Stimulated activated CD8-positive, alpha-beta memory T cell treated with anti-CD3 and anti-CD28 coated beads, Interleukin-4, amount 100 ng/mL, for 48 hours (primary cell): ENCODE measurements at places on chromosomes 3 and 15.

- no peak for DNase-seq
Observed at GRCh38 chr15:99509686-99510461, 55.9 kb upstream of the MEF2A start.

DNA sequence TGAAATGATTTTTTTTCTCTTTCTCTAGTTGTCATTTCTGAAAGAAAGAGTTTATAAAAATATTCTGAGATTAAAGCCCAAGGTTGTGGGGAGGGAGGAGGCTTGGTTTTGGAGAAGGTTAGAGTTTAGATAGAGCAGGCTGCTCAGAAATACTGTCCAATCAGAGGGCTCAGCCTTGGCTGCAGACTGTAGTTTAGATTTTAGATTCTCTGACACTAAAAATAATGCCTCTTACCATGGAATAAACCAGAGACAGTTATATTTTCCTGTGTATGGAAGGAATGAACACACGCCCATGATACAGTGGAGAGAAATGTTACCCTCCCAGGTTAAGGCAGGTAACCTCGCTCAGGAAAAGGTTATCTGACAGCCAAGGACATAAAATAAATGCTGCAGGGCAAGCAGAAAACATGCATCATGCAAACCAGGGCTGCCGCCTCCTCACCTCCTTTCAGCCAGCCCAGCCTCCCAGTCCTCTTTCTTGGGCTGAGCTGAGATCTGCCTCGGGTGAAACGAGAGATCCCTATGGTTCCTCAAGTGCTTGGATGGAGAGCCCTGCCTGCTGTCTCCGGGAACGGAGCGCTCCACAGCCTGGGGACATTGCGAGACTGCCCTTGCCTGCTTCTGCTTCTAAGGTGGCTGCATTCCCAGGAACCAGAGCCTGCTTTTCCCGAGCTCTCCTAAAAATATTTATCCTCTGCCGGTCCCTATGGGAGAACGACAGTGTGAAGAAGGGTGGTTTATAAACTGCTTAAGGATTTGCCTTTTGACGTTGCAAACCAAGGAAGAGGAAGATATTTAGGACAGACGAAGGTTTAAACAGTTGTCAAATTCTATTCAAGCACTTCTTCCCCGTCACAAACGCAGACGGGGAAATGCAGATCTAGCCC lies 848 bp downstream of the NCEH1 start:
- peak; percentile 39 for DNase-seq

DNA sequence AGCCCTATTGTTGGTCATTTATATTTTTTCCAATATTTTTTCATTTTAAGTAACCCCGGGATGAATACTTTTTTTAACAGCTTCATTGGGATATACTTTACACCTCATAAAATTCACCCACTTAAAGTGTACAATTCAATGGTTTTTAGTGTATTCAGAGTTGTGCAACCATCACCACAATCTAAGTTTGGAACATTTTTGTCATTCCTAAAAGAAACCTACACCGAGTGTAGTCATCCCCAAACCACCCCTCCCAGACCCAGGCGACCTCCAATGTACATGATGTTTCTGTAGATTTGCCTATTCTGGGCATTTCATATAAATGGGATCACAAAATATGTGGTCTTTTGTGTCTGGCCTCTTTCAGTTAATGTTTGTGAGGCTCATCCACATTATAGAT lies 118.3 kb upstream of the FRMD4B start:
- DNase-seq, result no peak

- DNase-seq, result no peak
Observed at GRCh38 chr3:57948080-57948671, 60.0 kb upstream of the FLNB start.

- no peak for DNase-seq
Observed at GRCh38 chr3:57393977-57394376, 101.5 kb upstream of the ASB14 start.

DNA sequence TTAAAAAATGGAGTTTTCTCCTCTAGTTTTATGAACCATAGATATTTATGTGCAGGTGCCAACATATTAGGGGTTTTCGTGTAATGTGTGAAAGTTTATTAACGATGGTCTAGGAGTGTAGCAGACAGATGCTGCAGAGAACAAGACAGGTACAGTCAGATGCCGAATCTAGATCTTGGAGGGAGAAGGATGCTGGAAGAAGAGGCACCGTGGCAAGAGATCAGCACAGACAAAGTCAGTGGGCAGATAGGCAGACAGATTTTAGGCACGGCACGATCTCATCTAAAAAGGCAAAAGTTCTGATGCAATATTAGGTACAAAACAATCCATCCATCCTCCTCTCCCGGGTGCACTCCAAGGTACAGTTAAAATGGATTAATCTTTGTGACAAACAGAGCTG lies 161.6 kb downstream of the TIGIT start:
- DNase-seq, result no peak

DNA sequence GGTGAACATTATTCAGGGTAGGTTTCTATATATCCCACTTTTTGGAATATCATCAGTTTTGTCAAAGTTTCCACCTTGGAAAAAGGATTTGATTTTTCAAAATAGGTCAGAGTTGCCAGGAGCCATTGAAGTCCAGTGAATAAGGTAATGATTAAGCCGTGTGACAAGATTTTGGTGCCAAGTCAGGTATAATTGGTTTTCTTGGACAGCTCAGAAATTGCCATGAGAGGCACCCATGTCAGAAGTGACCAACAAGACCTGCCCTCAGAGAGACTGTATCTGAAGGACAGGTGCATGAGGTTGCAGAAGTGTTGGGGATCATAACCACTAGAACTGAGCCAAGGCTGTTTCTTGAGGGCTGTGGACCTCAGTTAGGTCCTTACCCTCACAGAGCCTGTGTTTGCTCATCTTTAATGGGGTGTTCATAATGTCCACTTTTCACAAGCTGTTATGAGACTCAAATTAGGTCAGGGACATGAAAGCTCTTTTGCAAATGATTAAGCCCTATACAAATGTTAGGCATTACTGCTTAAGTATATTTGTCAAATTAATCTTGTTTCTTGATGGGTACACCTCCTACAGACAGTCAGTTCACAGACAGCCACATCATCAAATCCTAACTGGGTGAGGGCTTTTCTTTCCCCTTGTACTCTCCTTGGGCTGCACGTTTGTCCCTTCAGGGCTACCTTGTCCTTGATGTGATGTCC lies 32.3 kb downstream of the CASR start:
- DNase-seq, result no peak

GRCh38 chr3:48404440-48405342 lies 25.2 kb downstream of the PLXNB1 start:
- peak; percentile 8 for DNase-seq

DNA sequence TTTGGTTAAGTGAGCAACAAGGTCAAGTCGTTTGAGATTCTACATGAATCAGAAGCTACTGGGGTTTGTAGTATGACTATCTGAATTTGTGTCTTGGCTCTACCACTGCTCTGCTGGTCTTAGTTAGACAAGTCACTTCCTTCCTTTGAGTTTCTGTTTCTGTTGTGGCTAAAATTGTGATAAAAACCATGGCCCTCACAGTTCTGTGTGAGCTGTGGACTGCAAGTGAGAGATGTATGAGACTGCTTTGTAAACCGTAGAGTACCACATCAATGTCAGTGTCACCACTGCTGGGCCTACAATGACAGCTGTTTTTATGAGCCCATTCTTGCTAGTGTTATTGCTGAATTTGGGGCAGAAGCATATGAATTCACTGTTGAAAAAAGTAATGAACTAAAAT lies 32.7 kb downstream of the RARB start:
- no peak for DNase-seq

DNA sequence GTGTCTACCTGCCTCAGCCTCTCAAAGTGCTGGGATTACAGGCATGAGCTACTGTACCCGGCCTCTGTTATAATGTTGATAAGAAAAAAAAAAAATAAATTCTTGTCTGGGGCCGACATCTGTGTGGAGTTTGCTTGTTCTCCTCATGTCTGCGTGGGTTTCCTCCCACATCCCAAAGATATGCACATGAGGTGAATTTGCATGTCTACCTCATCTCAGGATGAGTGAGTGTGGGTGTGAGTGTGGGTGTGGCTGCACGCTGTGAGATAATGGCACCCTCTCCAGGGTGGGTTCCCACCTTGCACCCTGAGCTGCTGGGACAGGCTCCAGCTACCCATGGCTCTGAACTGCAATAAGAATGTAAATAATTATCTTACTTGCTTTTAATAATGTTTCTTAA lies 25.9 kb upstream of the UACA start:
- DNase-seq, result no peak

GRCh38 chr3:171018156-171018935 lies 8.2 kb downstream of the SLC2A2 start:
- no peak for DNase-seq

GRCh38 chr15:45762726-45763125 lies 127.9 kb downstream of the SQOR start:
- DNase-seq, result no peak

- DNase-seq, result no peak
Observed at GRCh38 chr15:56883088-56883487, 35.4 kb upstream of the TCF12 start.

DNA sequence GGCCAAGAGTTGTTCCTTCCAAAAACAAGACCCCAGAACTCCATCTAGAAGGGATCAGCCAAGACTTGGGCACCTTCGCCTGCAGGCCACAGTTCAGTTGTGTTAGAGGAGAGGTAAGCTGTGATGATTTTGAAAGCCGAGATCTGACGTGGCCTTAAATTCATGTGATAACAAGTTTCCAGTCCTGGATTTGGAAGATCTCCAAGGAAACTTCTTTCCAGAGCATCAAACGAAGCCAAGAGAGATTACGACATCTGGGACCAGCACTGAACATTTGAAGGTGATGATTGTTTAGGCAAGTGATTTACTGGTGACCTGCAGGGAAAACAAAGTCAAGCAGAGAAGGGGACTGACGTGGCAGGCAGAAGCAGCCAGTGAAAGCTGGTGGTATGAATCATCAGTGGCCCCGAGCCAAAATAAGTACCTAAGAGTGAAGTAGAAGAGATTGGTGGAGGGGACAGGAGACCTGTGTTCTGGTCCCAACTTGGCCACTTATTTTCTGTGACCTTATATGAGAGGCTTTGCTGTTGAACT lies 339.0 kb upstream of the PROK2 start:
- no peak for DNase-seq

GRCh38 chr3:31065765-31066164 lies 171.3 kb upstream of the GADL1 start:
- DNase-seq, result no peak

GRCh38 chr15:71611553-71612396 lies 198.6 kb upstream of the NR2E3 start:
- no peak for DNase-seq

GRCh38 chr3:151895478-151896241 lies 22.2 kb downstream of the SUCNR1 start:
- DNase-seq, result no peak

DNA sequence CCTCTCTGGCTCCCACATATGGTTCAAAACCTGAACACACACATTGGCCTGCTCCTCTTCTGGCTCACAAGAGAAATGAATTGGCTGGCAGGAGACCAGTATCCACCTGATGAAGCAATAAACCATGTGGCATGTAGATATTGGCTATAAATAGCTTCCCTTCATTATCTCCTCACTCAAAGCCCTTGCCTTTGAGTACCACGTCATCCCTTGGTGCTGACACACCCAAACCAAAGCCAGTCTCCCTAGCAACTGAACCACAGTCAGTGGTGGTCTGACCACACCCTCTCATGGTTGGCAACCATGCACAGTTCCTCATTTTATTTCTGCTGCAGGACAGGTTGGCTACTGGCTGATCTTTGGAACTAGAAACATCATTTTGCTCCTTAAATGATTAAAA lies 98.8 kb downstream of the ZNF621 start:
- DNase-seq, result peak; percentile 27

GRCh38 chr3:8460815-8461456 lies 40.7 kb upstream of the LMCD1 start:
- DNase-seq, result no peak

DNA sequence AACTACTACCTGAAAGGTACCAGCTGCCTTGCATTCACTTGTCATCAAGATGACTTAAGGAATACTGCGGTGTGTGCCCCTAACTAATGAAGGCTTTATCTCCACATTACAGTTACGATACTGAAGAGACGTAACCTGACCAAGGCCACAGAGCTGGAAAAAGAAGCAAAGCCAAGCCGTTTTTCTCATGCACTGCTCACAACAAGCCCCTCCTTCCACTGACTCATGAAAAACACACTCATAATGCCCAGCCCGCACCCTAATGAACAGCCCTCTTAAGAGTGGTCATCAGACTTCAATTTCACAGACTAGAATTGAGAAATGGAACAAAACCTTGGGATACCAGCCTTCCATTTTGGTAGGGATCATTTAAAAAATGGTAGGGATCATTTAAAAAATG lies 11.6 kb downstream of the PSMD6 start:
- no peak for DNase-seq

GRCh38 chr3:188798556-188799145 lies 373.1 kb upstream of the TPRG1 start:
- DNase-seq, result no peak

- DNase-seq, result no peak
Observed at GRCh38 chr15:62231856-62232255, 66.8 kb upstream of the C2CD4B start.

- peak; percentile 89 for DNase-seq
Observed at GRCh38 chr15:40279437-40280141, 3.3 kb downstream of the ANKRD63 start.

DNA sequence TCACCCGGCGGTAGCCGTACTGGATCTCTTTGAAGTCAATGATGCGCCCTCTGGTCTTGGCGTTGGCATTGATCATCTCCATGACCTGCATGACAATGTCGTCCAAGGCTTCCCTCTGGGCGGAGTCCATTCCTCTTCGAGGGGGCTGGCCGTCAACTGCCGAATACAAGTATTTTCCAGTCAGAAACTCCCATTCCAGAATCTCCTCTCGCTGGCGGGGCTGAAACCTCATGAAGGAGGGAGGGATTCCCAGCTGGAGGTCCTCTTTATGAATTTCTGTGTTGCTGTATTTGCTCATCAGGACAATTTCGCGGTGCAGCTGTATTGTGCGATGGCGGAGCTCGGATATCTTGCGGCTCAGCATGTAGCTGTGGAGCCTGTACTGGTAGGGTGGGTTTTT lies 73.4 kb downstream of the CHSY1 start:
- DNase-seq, result no peak

DNA sequence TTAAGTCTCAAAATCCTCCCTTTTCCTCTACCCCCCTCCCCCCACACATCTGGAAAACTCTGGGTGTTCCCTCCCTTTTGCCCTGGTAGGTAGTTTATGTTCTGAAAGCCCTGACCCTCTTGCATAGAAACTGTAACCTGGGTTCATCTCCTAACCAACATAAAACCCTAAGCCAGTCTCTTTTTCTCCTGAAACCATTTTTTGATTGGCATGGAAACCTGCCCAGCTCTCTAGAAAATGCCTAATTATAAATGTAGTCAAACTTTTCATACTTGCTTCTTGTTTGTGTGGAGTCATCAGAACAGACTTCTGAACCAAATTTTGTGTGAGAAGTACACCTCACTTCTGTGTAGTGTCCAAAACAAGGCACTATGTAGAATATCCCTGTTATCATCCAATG lies 1264.4 kb downstream of the SI start:
- no peak for DNase-seq

GRCh38 chr15:31268108-31268501 lies 58.5 kb upstream of the KLF13 start:
- peak; percentile 19 for DNase-seq
